ENCODE measurements at places on chromosomes 5 and 9.
A peak's percentile ranks its signal among the peaks of the same experiment; 100 is the strongest.

DNA sequence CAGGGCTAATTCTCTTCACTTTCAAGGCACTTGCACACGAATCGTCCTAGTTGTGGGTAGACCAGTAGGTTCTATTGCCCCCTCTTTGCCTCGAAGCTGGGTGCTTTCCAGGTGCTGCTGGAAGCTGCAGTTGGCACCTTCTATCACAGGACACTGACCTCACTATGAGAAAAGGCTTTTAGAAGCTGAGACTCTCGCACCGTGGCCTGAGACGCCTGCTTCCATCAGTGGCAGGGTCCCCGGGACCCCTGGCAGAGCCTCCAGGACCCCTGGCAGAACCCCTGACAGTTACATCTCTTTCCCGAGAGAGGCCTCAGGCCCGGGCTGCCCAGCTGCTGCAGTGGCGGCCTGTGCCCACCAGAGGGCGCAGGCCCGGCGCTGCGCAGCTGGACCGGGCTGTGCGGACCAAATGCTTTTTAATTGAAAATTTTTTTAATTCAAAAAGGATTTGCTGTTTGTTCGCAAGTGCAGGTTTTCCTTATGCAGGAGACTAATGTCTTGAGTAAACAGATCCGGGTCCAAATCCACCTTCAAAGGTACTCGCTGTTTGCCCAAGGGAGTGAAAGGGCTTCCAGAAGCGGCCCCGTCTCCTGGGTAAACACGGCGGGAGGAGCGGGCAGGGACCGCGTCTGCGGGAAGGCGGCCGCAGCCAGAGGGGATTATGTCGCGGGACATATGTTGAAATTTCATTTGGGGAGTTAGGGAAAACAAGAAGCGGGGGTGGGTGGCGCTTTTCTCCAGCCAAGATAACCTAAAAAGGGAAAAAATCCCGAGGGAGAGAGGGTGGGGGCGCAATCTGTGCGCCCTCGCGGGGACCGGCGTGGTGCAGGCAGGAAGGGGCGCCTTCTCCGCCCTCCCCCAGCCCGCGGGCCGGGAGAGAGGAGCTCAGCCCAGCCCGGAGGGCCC lies 114.5 kb upstream of the LMX1B start:
- DNase-seq, result peak; percentile 36

GRCh38 chr9:83457005-83457404 lies 81.2 kb downstream of the FRMD3 start:
- no peak for DNase-seq

- no peak for DNase-seq
Measured at GRCh38 chr5:15510092-15510491, 10.1 kb downstream of the FBXL7 start.

GRCh38 chr5:6517510-6517909 lies 68.9 kb downstream of the UBE2QL1 start:
- DNase-seq, result no peak

- DNase-seq, result no peak
Measured at GRCh38 chr5:165425594-165425993, 1920.2 kb downstream of the MAT2B start.

All from epithelial cell of esophagus (primary cell).